ENCODE measurements at places on chromosomes 2 and 18.

DNA sequence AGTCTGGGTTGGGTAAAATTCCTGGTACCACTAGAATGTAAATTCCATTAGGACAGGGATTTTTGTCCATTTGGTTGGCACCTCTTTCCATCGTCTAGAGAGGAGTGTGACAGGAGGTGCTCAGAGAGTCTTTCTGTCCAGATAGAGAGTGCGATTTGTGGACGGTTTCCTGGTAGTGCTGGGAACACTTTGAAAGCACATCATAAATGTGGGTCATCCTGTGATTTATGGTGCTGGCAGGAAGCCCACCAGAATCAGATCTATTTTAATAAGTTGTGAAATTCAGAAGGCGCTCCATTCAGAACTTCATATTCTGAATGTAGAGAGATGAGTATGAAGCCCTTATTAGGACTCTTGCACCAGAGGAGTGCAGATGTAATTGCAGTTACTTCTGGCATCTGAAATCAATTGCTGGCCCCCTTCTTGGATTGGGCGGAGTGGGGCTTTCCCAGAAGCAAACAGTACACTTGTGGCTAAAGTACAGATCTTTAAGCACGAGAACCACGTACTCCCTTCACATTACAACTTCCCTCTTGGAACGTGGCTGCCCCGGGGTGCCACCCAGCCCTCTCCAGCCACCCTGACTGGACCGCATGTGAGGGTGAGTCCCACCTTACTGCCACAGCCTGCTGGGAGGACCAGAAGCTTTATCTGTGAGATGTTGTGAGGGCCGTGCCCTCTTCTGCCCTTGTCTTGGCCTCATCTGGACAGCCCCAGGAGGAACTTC is 243.2 kb downstream of the MYO3B start:
- no peak for DNase-seq

DNA sequence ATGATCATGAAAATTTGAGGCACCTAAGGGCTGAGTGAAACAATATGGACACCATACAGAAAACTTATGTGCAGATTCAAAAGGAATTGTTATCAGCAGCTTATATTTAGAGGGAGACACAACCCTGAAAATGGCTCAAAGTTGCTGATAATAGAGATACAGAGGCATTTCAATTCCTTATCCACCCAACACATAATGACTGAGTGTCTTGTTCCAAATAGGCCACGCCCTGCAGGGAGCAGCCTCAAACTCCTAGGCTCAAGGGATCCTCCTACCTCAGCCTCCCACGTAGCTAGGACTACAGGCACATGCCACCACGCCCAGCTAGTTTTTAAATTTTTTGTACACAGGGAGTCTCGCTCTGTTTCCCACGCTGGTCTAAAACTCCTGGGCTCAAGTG is 79.0 kb downstream of the LBH start:
- no peak for DNase-seq

- no peak for DNase-seq
Measured at GRCh38 chr18:55764386-55764785, 176.4 kb upstream of the TCF4 start.

DNA sequence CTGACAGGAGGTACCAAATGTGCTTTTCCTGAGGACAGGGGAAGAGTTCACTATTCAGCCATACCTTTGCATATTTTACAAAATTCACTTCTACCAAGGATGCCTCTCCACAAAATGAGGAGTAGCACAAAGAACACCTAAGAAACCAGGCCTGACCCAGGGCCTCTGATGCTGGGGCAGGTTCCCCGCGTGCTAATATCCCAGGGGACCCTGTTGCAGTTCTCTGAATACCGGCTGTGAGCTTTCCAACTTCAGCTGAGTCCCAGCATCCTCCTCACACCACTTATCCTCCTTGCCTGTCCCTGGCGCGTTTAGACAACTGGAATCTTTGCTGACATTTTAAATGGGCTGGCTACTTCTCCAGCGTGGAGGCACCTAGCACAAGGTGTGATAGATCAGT is 142.3 kb downstream of the BCL2 start:
- DNase-seq: no peak

- DNase-seq: no peak
Measured at GRCh38 chr2:46825231-46825938, 90.2 kb downstream of the MCFD2 start.

DNA sequence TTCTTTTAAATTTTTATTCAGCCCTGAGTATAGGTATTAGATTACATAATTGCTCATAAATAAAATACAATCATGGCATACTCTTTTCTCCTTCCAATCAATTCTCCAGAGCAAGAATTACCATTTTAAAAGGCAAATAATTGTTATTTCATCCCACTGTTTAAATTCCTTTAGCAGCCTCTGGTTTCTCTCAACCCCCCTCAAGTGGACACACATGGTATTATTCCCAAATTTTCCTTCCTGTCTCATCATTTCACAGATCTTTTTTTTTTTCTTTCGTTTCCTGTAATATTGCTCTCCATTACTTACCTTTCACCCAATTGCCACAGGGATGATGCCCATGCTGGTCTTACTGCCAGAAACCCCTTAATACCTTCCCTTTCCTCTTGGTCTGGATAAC is 385.2 kb downstream of the RIT2 start:
- no peak for DNase-seq

DNA sequence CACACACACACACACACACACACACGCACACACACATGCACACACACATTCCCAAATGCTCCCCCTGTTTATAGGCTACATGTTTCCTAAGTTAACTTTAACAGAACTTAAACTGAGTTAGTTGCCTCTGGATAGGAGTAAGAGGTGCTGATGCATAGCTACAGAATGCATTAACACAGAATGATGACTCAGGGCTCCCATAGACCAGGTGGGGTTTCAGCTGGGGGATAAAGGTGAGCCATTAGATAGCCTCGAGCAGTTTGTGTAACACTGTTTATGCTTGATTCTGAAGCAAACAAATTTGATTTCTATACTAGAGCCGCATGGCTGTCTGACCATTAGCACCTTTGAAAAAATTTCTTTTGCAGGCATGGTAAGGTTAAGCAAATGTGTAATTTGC is 741.0 kb downstream of the PLCL1 start:
- DNase-seq: no peak

DNA sequence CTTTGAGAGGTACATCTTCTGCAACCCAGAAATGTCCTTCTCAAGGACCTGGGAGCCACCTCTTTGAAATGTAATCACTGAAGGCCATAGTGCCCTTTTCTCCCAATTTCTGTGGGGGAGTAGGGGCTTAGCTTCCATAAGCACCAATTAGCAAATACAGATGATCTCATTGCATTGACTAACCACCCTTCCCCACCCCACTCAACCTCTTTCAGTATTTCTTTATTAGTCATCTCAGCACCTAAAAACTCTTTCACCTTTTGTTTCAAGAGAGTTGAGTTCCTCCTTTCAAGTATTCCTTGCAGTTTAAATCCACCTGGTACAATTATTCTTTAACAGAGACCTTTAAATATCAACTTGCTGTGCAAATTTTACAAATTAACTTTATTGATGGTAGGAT is 1011.8 kb upstream of the CDH2 start:
- DNase-seq: no peak

DNA sequence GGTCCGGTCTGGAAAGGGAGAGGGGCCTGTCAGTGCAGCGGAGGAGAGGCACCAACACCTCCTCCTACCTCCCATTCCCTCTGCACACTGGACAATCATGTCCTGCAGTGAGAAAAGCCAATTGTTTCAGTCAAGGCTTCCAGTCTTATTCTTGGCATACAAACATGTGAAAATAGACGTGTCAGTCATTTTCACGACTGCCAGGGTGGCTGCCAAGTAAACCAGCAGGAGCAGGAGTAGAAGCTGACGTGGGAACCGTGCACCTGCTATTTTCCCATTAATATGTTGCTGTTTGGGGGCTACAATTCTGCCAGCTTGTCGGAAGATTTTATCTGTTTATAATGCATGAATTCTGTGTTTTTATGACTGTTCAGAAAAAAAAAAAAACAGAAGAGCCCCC is 202.3 kb downstream of the SPP2 start:
- DNase-seq: no peak

- DNase-seq: no peak
Measured at GRCh38 chr2:150138587-150138986, 348.9 kb downstream of the RND3 start.

Measured in LoVo (cell line).